Peyer's patch (tissue), 4 donors: ENCODE measurements at places on chromosomes 5 and 9.

GRCh38 chr9:94794476-94795167 is 68.1 kb downstream of the AOPEP start:
- H3K27me3 ChIP-seq = no peaks in the 10 kb centered on the region
- peaks cover 3% of the 10 kb centered on the region for H3K36me3 ChIP-seq
- DNase-seq = no peak
- no peak overlapping the region for H3K27ac ChIP-seq
- H3K4me3 ChIP-seq = no peak overlapping the region

DNA sequence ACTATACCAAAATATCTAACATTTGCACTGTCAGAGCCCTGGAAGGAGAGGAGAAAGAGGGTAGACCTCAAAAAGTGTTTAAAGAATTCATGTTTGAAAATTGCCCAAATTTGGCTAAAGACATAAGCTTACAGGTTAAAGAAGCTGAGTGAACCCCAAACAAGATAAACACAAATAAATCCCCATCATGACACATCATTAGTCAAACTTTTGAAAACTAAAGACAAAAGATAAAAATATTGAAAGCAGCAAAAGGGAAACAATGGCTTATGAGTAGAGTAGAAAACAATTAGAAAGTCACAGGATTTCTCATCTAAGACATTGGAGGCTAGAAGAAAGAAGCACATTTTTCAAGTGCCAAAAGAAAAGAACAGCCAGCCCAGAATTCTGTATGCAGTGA is 6.1 kb upstream of the UBLCP1 start:
- H3K4me3 ChIP-seq = no peak overlapping the region
- no peak for DNase-seq
- H3K27ac ChIP-seq = no peak overlapping the region

GRCh38 chr5:149731332-149731616 is 1.2 kb downstream of the PPARGC1B start:
- peak overlapping the region; percentile 94 for H3K4me3 ChIP-seq
- no peaks in the 10 kb centered on the region for H3K27me3 ChIP-seq
- peaks cover 29% of the 10 kb centered on the region for H3K4me1 ChIP-seq
- no peaks in the 10 kb centered on the region for H3K36me3 ChIP-seq

GRCh38 chr5:10120934-10121333 is 128.8 kb downstream of the ATPSCKMT start:
- H3K4me1 ChIP-seq = no peaks in the 10 kb centered on the region
- no peak for DNase-seq
- no peaks in the 10 kb centered on the region for H3K36me3 ChIP-seq
- H3K27ac ChIP-seq = no peak overlapping the region
- H3K4me3 ChIP-seq = no peak overlapping the region
- no peaks in the 10 kb centered on the region for H3K27me3 ChIP-seq
